ENCODE measurements at places on chromosomes 2 and 18.

DNA sequence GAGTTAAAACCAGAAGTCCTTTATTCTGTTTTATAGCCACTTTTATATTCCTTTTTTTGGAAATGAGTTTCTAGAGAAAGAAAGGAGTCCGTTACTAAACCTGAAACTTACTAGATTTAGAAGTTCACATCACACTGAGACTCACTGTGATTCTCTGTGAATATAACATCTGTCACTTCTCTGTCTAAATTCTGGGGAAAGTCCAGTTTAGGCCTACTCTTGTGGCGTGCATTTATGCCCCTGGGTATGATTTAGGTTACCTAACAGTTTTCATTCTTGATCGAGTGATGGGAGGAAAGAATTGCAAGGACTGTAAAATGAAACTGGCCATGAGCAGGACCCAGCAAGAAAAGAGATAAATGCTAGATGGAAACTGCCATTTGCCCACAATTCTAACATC is 449.6 kb downstream of the SPAG16 start:
- DNase-seq, result no peak

DNA sequence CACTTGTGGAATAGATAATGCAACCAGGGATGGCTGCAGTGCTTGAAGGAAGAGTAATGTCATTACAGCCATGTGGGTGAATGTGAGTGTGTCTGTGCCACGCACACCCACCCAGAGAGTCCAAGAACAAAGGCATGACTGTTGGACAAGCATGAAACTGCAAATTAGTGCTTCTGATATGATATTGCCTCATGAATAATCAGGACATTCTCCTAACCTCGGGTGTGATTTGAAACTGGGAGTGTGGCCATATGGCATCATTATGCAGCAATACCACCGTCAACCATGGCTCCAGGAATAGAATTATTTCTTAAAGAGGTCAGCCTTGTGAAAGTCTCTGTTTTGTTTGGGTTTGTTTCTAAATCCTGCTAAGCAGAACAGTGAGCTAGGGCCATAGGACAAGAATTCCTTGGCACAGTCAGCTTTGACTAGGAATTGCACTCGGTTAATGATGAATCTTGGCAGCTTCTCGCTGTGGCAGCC is 678.0 kb upstream of the RAB6C start:
- no peak for DNase-seq

- DNase-seq, result no peak
These were observed 16.0 kb downstream of the SH3BP4 start for GRCh38 chr2:234967870-234968208.

DNA sequence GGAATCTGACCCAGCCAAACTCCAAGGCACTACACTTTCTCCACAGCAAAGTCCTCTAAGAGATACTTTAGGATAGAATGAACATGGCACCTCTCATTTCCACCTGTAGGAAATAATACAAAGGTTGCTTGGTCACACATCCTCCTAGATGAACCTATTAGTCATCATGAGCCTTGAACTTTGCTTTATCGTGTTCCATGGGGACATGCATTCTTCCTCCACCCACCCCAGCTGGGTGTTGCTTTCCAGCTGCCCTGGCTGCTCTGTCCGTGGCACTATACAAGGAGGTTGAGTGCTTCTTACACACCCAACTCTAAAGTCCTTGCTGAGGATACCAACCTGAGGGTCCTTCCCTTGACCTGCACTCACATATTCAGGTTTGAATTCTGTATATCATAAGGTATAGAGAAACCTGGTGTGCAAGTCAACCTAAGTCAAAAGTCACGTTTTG is 52.7 kb downstream of the SPRED2 start:
- DNase-seq, result no peak

GRCh38 chr18:31577195-31577594 is 14.5 kb upstream of the TTR start:
- no peak for DNase-seq

GRCh38 chr18:40249390-40250080 is 1705.5 kb upstream of the PIK3C3 start:
- no peak for DNase-seq
